ENCODE measurements at places on chromosomes 2 and 18.
A peak's percentile ranks its signal among the peaks of the same experiment; 100 is the strongest.

DNA sequence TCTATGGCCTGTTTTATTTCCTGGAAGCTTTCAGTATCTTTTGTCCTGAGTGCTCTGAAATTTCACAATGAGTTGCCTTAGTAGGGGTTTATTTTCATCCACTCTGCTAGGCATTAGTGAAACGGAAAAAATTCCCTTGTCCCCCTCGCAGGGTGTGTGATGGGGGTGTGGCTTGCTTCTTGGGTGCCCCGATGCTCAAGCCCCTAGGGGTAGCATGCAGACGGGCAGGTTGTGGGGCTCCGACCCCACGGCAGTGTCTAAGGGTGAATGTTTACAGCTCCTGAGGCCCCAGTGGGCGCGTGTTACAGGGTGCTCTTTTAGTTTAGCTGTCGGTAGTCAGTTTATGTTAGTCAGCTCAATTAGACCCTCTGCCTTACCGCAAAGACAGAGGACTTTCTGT lies 32.2 kb upstream of the MAP4K4 start:
- no peaks in the 10 kb centered on the region for H3K4me1 ChIP-seq
- H3K4me3 ChIP-seq: no peak overlapping the region
- H3K27ac ChIP-seq: no peak overlapping the region
- no peak for DNase-seq

DNA sequence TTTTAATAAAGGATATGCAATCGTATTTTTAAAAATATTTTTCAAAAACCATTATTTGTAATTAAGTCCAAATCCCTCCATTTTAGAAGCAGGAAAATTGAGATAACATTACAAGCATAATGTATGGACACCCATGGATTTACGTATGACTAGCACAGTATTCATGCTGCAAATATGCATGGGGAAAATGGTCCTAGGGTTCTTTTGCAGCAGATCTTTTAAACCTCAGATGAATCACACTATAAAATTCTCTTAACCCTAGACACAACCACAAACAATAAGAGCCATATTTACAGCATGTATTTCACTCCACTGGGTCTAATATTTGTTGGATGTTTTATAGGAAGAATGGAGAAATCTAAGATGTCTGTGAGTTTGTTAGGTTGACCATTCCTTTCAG lies 453.4 kb downstream of the TGIF1 start:
- DNase-seq: no peak
- no peak overlapping the region for H3K27ac ChIP-seq
- no peaks in the 10 kb centered on the region for H3K4me1 ChIP-seq
- H3K27me3 ChIP-seq: no peaks in the 10 kb centered on the region
- no peak overlapping the region for H3K4me3 ChIP-seq

- H3K36me3 ChIP-seq: no peaks in the 10 kb centered on the region
- H3K4me3 ChIP-seq: no peak overlapping the region
- no peak for DNase-seq
- H3K27ac ChIP-seq: no peak overlapping the region
- no peaks in the 10 kb centered on the region for H3K27me3 ChIP-seq
These were observed 204.5 kb downstream of the TXNL1 start for GRCh38 chr18:56433919-56434318.

DNA sequence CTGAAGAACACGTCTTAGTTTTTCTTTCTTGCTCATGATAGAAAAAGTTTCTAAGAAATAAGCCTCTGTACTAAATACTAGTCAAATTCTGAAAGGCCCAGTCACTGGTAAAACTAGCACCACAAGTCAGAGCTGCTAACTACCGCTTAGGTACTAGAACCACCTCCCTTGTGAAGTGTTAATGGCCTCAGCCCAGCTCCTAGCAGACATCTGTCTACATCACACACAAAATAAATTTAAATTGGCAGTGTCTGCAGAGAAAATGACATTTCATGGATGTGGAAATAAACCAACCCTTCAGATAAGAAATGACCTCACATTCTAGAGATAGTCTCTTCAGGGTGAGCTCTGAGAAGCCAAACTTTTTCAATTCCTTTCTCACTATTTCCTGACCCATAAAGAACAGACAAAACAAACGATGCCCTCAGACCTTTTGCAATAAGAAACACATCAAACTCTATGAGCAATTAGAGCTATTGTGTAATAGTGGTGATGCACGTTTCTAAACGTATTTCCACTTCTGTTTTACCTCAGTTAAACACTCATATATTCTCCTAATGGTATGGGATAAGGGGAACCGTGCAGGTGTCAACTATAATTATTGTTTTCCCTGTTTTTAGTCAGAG lies 70.3 kb upstream of the DSG1 start:
- DNase-seq: no peak
- peaks cover 42% of the 10 kb centered on the region for H3K4me1 ChIP-seq
- no peak overlapping the region for H3K4me3 ChIP-seq
- no peaks in the 10 kb centered on the region for H3K36me3 ChIP-seq
- H3K27ac ChIP-seq: peak overlapping the region; percentile 35

GRCh38 chr2:40629768-40630434 lies 178.0 kb upstream of the SLC8A1 start:
- H3K27ac ChIP-seq: no peak overlapping the region
- no peak overlapping the region for H3K4me3 ChIP-seq
- no peaks in the 10 kb centered on the region for H3K4me1 ChIP-seq
- H3K27me3 ChIP-seq: no peaks in the 10 kb centered on the region
- no peak for DNase-seq

DNA sequence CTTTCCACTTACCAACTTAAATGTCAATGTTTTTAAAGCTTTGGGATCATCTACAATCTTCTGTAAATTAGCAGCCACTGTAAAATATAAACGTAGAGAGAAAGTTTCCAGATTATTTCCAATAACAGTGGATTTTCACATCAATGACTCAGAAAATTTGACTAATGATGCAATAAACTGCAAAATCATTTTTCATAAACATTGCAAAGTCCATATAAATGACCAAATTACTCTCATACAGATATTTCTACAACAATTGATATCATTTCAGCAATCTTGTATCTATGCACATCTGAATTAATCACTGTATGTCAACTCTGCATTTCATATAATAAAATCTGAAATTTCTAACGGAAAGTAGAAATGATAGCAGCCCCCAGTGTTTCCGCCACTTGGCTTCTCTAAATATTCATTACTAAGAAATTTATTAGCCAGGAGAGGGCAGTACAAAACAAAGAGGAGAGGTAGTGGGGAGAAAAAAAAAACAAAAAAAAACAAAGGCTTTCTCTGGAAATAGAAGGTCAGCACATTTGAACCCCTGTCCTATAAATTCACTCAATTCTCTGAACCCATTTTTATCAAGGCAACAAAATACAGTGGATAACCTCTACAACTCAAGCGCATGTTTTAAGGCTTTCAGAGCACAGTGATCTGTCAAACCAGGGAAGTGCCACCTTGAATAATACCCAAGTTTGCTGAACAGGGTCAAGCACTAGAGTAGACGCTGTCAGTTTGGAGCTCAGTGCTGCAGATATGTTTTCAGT lies 282.6 kb downstream of the STK39 start:
- H3K4me1 ChIP-seq: no peaks in the 10 kb centered on the region
- no peak overlapping the region for H3K4me3 ChIP-seq
- no peaks in the 10 kb centered on the region for H3K27me3 ChIP-seq
